ENCODE measurements at places on chromosomes 13 and 19.
A peak's percentile ranks its signal among the peaks of the same experiment; 100 is the strongest.

DNA sequence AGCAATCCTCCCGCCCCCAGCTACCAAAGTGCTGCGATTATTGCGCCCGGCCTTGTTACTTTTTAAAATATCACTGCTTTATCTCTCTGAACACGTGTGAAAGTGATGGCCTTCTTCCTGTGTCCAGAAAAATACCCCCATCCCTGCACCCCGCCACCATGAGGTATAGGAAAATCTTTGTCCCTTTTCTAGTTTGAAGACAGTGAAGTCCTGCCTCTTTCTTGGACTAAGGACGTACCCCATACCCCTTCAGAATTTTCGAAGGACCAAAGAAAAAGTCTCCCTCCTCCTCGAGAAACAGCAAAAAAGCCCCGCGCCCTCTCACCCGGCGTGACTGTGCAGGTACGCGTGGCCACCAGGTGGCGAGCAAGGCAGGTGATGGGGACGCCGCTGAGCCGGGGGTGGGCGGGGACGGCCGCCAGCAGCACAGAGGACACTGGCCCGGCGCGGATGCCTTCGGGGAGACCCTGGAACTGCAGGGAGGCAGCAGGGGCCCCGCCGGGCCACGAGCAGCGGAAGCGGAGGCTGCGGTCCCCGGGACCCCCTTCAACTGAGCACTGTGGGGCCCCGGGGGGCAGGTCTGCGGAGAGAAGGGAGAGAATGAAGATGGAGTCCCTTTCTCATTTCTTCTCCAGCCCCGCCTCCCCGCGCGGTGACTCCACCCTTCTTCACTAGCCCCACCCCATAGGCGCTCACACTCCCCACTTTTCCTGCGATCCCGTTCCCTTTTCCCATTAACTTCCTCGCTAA, 3.2 kb downstream of the VSIG10L start:
- peak; percentile 90 for DNase-seq

DNA sequence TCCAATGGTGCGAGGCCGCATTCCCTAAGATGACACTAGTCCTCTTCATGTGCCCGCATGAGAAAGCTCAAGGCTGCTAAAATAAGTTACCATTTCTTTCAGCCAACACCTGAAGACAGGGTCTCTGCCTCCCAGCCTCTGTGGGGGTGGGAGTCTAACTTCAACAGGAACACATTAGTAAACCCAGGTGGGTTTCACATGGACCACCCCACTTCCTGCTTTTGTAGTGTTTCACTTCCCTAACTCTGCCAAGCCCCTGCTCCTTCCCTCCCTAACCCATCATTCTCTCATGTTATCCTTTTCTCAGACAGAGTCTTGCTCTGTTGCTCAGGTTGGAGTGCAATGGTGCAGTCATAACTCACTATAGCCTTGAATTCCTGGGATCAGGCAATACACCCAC, 783.6 kb downstream of the UQCRFS1 start:
- no peak for DNase-seq

DNA sequence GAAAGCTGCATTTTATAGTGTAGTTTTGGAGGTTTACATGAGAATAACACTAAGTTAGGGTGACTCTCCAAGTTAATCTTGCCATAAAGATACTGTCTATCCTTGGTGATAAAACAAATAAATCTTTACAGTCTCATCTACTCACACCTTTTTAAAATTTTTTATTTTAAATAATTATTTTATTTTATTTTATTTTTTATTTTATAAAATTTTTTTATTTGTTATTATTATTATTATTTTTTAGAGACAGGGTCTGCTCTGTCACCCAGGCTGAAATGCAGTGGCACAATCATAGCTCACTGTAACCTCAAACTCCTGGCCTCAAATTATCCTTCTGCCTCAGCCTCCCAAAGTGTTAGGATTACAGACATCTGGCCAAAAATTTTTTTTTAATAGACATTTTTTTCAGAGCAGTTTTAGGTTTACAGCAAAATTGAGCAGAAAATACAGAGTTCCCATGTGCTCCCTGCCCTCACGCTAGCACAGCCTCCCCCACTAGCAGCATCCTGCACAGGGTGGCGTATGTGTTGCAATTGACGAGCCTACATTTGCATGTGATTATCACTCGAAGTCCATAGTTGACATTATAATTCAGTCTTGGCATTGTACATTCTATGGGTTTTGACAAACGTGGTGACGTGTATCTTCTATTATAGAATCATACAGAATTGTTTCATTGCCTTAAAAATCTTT, 41.0 kb downstream of the RASL11A start:
- no peak for DNase-seq

DNA sequence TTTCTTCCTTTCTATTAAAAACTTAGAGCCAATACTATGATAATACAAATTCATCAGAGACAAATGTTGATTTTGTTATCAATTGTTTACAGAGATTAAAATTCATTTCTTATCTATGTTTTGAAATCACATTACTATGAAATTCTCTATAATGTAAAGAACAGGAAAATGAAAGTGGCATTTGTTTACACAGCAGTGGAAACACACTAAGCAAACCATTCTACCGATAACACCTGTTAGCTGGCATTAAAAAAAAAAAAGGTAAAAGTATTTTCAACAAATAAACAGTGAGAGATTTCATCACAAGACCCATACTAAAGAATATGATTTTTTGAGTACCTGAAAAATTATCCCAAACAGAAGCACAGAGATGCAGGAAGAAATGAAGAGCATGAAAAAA, 4.8 kb upstream of the CCDC70 start:
- no peak for DNase-seq

GRCh38 chr13:43482026-43482425, 304.7 kb downstream of the ENOX1 start:
- DNase-seq, result no peak

DNA sequence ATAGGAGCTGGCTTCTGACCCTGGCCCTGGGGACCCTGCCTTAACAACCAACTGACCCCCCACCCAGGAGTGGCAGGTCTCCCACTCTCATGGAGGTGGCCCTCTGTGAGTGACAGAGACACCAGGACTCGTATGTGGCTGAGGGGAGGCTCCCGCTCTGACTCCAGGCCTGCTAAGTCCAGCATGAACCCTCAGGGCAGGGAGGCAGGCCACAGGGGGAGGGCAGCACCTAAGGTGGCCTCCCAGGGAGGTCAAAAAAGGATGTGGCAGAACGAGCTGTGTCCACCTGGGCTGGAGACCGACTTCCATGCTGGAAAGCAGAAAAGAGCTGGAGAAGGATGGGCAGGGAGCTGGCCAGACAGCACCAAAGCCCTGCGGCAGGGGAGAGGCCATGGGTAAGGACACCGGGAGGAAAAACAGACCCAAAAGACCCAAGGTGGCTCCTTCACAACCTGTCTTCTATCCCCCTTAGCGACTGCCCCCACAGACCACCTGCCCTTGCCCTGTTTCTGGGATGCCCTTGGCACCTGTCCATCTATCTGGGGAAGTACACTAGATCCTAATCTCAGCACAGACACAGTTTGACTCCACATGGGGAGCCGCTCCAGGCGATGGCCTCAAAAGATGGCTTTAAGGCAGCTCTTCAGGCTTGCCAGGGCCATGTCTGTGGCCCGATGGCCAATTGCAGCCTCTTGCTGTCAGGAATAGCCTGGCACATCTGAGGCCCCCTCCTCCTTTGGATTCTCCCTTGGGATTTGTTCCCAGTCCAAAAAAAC, 10.5 kb upstream of the SLC35E1 start:
- DNase-seq, result no peak

GRCh38 chr13:48817166-48817802, 158.4 kb upstream of the FNDC3A start:
- no peak for DNase-seq

DNA sequence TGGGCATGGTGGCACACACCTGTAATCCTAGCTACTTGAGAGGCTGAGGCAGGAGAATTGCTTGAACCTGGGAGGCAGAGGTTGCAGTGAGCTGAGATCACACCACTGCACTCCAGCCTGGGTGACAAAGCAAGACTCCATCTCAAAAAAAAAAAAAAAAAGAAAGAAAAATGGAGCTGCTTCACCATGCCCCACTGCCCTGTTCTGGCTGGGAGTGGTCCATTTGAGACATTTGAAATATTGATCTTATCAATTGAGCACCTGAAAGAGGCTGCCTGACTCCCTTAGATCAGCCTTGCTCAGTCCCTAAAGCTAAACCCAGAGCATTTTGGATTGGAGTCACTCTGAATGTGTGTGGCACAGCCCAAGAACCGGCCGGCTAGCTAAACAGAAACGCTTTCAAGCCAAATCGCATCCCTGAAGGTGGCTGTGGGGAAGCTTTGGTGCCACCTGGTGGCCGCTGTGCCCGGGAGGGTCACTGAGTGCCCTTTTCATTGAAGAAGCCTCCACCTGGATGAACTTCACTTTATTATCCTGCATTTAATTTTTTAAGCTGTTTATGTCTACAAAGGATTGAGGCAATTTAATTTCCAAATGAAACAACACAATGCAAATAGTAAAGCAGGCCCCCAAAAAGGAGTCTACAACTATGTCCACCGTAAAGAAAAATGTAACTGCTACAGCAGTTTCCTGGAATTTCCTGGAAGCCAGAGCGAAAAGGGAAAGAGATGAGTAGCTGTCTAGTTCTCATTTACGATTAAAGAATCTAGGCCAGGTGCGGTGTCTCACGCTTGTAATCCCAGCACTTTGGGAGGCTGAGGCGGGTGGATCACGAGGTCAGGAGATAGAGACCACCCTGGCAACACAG, 53.1 kb upstream of the SERPINE3 start:
- peak; percentile 77 for DNase-seq

- DNase-seq, result no peak
Measured at GRCh38 chr13:43009506-43009905, 13.9 kb upstream of the DNAJC15 start.

- DNase-seq, result no peak
Measured at GRCh38 chr19:40217027-40217810, 965 bp downstream of the TTC9B start.

DNA sequence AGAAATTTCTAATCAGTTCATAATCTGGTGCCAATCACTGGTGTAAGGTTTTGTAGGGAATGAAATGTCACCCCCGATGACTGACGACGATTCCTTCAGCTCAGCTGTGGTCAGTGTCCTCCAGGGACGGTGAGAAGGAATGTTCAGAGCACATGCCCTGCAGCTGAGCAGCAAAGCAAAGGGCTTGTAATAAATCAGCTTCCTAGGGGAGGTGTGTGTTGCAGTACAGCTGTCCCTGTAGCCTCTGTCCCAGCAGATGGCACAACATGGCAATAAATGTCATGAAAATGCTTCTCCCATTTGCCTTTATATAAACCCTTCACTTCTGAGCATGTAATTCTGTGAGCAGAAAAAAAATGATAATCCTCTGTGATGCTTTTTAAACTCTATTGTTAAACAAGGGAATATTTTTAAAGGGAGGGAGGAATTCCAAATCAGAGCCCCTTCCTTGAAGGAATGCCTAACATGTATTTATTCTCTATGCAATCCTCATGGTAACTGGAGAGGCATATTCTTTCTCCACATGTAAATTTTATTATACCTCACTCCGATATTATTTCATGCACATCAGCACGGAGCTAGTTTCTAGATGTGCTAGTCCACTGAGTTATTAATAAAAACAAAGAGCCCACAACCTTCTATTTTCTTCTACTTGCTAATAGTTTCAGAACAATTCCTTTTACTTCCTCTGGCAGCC, 102.5 kb downstream of the FAM216B start:
- DNase-seq, result no peak

- DNase-seq, result no peak
Measured at GRCh38 chr13:83086088-83086487, 796.2 kb downstream of the SLITRK1 start.

DNA sequence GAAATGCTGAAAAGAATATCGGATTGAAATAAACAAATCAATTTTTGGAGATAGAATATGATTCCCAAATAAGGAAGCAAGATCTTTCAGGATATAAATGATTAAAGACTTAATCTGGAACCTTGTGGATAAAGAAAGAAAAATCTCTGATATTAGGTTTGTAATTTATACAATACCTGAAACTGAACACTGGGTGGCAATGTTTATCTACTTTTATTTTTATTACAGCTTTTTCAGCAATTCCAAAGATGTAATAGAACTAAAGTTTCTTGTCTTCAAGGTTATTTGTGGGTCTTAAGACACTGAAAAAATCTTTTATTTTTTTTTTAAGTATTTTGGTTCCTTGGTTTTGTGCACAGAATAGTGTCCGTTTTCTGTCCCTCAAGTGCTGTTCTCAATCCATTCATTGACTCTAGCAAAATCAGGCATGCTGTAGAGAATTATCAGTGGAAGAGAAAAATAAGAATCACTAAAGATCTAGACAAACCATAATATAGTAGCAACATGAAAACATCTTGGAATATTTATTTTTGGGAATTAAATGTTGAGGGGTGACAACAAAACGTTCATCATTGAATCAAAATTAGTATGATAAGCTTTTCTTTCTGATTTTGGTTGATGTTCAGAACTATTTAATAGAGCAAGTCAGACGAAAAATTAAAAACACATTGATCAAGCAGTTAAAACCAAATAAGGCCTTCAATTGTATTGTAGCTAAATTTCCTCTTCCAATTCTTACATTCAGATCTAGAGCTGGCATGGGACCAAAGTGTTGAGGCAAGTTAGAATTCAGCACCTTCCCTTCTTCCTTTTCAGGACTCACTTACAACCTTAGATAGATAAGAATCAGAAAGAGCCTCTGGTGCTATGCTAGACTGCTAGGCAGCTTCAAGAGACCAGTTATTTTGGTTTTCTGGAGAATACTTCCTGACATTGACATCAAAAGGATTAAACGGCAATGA, 704.4 kb upstream of the PCDH20 start:
- DNase-seq, result no peak

GRCh38 chr19:34448191-34448590, 20.0 kb downstream of the UBA2 start:
- DNase-seq, result no peak

GRCh38 chr13:94233401-94233800, 246.1 kb downstream of the DCT start:
- no peak for DNase-seq

DNA sequence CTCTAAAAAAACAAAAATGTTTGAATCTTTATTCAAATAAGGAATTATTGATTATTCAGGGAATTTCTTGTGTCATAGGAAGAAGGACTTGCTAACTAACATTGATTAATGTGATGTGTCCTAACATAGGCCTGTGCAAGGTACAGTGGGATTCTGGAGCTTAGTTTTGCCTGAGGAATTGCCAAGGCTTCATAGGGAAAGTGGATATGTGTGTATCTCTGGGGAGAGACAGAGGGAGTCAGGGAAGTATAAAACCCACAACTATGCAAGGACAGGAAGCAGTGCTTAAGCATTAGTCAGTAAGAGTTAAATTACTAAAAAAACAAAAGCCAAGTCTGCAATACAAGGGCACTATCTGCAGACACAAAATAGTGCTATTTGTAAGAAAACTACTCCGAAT, 59.6 kb downstream of the WDFY2 start:
- no peak for DNase-seq

Data from stimulated activated CD4-positive, alpha-beta T cell treated with anti-CD3 and anti-CD28 coated beads, Interleukin-4, amount 100 ng/mL, for 1 hour (primary cell).